T47D (cell line): ENCODE measurements at places on chromosomes 2 and 18.

- DNase-seq = no peak
Observed at GRCh38 chr2:150232871-150233270, 254.6 kb downstream of the RND3 start.

DNA sequence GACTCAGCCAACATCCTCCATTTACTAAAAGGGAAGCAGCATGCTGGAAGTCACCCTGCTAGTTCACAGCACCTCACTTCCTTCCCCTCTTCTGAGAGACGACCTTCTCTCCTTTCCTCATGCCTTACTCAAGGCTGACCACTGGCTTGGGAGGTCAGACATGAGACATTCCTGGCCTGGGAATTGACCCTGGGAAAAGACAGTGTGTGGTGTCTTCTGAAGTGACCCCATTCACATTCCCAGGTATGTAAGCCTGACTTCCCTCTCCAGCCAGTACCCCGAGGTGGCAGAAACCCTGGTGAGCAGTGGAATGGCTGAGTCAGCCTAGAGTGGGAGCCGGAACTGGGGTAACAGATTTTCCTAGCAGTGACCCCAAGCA lies 92.4 kb downstream of the PLB1 start:
- DNase-seq = no peak

GRCh38 chr2:96498021-96498431 lies 7.1 kb downstream of the NEURL3 start:
- DNase-seq = no peak

DNA sequence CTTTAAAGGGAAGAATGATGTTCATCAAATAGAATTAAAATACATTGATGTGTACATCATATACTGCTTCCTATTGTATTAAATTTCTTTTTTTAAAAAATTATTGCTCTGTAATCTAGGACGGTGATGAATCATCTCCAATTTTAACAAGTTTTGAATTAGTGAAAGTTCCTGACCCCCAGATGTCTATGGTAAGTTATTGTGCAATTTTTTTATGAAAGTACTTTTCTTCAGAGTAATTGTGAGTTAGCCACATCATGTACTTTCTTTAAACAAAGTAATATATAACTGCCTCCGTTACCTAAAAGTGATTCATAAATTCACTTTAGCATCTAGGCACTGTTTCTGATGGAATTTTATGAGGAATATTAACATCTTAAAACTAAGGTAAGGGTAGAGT lies 38.1 kb downstream of the PIK3C3 start:
- DNase-seq = no peak

DNA sequence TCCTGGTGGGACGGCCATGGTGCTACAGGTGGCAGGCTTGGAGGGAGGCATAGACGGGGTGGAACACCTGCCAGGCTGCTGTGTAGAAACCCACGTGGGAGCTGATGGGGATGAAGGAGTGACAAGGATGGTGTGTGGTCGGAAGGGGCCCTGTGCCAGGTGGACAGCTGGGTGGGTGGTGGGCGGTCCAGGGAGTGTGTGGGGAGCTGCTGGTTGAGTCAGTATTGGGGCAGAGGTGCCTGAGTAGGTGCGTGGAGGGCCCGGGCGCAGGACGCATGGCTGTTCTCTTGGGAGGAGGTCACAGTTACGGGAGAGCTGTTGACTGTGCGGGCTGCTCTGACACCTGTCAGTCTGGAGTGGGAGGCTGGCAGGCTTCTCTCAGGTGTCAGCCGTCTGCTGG lies 12.6 kb upstream of the D2HGDH start:
- no peak for DNase-seq

DNA sequence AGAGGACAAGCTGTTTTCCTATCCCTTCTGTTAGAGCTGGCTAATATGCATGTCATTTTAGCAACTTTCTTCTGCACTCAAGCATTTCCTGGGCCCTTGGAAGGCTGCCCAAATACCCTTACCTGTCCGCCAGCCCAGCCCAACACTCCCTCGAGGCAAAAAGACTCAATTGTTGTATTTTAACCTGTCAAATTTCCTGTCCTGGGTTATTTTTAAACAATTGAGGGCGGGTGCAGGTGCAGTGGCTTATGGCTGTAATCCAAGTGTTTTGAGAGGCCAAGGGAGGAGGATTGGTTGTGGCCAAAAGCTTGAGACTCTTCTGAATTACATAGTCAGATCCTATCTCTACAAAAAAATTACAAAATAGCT lies 125.0 kb upstream of the ARHGAP28 start:
- DNase-seq = no peak

GRCh38 chr2:36294316-36294721 lies 61.3 kb upstream of the CRIM1 start:
- DNase-seq = no peak

GRCh38 chr2:72533765-72534164 lies 292.1 kb downstream of the EXOC6B start:
- DNase-seq = no peak
